ENCODE measurements at places on chromosomes 2 and 18.

- no peak for DNase-seq
These were observed 547.2 kb downstream of the ZNF804A start for GRCh38 chr2:185145316-185146121.

- peak; percentile 79 for DNase-seq
These were observed 206.5 kb downstream of the SETBP1 start for GRCh38 chr18:44887227-44887631.

DNA sequence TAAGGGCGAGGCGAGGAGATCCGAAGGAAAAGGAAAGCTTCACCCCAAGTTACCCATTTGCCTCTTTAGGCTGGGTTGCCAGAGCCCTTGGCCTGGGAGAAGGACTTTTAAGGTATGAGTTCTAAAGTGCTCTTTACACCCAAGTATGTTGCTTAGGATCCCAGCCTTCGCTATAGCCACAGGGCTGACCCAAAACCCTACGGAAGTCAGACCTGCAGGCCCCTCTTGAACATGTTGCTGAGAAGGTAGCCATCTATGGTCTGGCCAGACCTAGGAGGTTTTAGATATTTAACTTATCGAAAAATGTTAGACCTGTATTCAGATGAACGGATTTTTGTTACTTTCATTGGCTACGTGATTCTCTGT, 95.4 kb downstream of the PMS1 start:
- DNase-seq, result no peak

DNA sequence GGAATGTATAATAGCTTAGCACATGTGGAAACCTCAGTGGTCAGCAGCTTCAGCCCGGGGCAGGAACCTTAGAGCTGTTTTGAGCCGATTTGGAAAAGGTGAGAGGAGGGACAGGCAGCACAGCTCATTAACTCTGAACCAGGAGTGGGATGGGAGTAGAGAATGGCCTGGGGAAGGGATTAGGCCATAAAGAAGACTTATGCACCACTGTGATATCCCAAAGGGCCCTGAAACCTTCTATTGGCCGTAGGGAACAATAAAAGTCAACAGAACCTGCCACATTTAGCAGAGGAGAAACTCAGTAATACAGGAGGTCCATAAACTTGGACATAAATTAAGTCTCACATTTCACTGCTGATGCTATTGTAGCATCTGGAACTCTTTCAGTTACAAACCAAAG, 124.2 kb upstream of the REV1 start:
- DNase-seq, result no peak

GRCh38 chr2:206275312-206276055, 1.0 kb downstream of the ZDBF2 start:
- DNase-seq, result no peak

DNA sequence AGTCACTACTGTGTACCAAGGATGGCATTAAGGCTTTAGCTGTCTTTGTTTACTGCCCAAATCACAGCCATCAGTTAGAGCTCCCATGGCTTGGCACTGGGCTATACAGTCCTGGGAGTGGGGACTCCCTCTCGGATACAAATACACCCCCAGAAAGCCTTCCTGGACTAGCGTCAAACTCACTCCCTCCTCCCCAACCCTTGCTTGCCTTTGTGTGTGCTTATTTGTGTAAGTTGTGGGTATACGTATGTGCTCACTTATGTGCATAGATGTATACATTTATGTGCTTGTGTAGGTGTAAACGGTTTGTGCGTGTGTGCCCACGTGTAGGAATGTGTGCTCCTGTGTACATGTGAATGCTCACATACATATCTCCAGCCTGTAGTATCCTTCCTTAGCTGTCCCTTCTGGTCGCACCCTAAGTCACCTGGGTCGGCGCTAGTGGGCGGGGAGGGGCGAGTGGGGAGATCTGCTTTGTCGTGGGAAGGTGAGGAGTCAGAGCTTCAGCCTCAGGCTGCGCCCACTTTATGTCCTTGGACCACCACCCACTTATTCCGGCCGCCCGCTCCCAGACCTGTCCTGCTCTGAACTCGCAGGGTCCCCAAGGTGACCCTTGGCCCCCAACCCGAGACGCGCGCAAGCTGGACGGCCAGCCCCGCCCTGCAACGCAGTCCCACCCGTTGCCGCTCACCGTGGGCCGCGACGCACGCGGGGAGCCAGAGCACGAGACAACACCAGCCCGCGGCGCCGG, 461 bp downstream of the PRADC1 start:
- no peak for DNase-seq

- no peak for DNase-seq
These were observed 372.8 kb upstream of the RND3 start for GRCh38 chr2:150860301-150860700.

GRCh38 chr18:7846335-7846734, 279.2 kb downstream of the PTPRM start:
- DNase-seq, result no peak

DNA sequence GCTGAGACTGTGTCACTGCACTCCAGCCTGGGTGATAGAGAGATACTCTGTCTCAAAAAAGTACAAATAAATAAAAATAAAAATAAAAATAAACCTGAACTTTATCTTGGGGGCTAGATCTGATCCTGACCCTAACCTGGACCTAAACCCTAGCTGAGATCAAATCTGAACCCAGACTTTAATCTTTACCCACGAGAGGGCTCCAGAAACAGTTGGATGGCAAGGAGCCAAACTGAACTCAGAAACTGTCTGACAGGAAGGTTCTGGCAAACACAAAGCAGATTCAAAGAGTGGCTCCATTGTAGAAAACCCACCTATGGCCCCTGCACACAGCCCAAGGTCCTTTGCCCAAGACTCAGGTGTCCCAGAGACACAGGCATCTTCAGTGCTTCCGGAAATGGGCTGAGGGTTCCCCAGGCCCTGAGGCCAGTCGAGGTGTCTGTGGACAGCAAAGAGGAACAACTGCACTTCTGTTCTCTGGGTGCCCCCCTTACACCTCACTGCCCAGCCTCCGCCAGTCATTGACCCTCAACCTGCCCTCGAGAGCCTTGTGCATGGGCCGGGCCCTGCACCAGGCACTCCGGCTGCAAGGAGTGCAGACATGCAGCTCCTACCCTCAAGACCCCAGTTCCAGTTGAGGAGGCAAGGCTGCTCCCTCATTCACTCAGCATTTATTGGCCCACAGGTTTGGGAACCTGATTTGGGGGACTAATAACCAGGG, 95.2 kb downstream of the TFCP2L1 start:
- no peak for DNase-seq
